Memory B cell (primary cell): ENCODE measurements at places on chromosomes 4 and X.

- DNase-seq, result no peak
Measured at GRCh38 chr4:76957004-76957738, 7.6 kb downstream of the SEPTIN11 start.

GRCh38 chr4:135411251-135411650, 1209.7 kb upstream of the PABPC4L start:
- DNase-seq, result no peak

GRCh38 chr4:64158648-64159326, 250.5 kb downstream of the TECRL start:
- peak; percentile 3 for DNase-seq

DNA sequence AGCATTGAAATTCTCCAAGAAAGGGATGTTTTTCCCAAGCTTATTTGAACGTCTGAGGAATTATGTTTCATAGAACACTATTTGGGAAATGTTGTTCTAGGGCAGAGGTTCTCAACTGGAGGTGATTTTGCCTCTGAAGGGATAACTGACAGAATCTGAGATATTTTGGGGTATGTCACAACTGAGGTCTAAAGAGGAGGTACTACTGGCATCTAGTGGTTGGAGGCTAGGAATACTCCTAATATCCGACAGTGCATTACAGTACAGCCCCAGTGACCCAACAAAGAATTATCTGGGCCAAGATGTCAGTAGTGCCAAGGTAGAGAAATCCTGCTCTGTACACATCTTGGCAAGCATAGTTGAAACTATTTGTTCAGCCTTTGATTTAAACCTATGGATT, 6.4 kb downstream of the HSPA4L start:
- no peak for DNase-seq

DNA sequence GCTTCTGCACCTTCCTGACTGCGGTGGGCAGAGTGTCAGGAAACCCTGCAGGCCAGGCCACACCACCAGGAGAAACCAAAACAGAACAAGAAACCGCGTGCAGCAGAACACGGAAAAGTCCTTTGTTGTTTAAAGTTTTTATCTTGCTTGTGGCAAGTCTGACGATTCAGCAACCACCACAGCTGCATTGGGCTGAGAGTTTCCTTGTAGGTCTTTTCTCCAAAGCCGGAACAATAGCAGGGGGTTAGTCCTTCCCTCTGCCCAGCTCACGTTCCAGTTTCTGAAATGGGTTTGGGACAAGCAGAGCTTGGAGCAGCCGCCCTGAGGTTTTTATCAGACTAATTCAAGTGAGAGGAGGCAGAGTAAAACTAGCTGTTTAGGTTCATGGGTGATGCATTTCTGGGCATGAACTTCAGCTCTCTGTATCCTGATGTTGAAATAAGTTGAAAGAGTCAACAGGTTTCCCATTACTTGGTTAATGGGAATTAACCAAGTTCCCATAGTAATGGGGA, 216.9 kb downstream of the PTTG2 start:
- DNase-seq, result no peak

DNA sequence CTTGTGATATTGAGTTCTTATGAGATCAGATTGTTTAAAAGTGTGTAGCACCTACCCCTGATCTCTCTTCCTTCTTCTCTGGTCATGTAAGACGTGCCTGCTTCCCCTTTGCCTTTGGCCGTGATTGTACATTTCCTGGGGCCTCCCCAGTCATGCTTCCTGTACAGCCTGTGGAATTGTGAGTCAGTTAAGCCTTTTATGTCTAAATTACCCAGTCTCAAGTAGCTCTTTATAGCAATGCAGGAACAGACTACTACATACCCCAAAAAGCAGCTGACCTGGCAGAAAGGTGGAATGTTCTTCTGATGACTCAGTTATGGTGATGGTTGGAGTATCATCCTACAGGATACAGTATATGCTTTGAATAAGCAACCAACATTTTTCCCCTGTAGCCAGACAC, 11.4 kb upstream of the MCUB start:
- DNase-seq, result no peak

DNA sequence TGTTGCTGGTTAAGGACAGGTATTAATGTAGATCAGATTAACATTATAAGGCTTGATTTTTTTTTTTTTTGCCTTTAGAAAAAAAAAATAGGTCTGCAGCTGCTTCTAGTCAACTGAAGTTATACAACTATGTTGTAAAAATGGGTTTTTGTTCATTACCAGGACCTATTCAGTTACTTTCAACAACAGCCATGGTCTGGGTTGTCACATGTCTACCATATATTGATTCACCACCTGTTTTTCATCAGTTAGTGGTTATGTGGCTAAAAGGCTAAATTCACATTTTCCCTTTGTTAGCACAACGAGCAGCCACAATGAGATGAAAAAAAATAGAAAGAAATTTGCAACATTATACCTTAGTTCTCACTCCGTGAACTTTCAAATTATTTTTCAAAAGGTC, 45.5 kb downstream of the GLRB start:
- DNase-seq, result no peak

DNA sequence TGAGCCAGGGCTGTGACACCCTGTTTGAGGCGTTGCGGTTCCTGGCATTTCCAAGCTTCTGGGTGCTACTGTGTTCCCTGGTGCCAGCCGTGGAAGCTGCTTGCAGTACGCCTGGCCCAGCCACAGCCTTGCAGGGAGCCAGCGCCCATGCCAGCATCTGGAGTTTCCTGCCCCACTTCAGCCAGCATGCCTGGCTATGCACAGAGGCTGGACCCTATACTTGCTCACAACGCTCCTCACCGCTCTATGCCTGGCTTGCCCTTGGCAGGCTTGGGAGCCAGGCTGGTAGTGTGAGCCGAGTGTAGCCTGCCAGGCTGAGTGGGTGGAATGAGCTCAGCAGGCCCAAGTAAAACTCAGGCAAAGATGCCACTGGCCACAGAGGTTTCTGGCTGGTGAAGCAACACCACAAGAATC, 22.4 kb downstream of the PRRG1 start:
- DNase-seq, result no peak

DNA sequence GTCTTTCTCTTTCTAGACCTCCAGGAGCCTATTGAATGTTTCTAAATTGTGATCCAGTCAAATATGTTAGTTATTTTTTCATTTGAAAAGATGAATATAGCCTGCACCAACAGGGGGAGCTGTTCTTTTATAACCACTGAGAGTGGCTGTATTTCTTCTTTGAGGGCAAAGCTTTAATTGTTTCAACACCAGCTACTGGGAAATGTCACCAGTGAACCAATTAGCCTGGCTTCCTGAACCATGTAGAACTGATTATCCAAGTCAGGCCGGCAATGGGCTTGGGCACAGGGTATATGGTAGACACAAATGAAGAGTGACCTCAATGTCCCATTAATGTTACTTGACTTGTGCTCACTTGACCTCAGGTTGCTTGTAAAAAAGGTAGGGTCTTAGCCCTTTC, 4.8 kb upstream of the DAPP1 start:
- DNase-seq, result peak; percentile 53

DNA sequence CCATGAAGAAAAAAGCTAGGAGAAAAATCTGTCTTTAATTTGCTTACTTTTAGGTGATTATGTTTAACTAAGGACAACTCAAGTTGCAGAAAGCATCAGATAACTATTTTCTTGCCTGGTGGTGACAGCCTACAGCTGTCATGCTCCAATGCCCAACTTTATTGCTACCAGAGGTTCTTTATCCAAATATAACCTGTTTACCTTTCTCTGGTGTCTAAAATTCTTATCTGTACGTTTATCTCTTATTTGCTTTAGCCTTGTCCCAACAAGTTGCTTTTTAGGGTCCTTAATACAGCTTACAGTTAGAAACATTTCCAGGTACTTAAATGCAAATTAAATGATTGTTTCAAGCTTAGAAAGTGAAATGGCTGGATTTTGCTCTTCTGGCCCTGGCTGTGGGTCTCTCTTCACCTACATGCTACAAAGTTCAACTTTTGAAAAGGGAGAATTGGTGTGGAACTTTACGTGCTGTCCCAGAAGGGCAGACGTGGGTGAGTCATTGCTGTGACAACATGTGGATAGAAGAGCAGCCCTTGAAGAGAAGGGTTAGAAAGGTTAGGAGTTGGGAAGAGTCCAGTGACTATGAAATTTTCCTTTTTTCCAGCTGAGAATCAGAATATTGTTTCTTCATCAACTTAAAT, 60.7 kb downstream of the HPGD start:
- no peak for DNase-seq

- DNase-seq, result no peak
Measured at GRCh38 chr4:79225360-79225759, 100.5 kb downstream of the NAA11 start.
